Renal cortical epithelial cell (primary cell): ENCODE measurements at places on chromosomes 12 and 14. TPM values are rescaled to one million over a fixed set of nuclear protein-coding genes. Genes with fewer than 3 reads are reported as not detected.

The SLC5A8 gene
- total RNA-seq: not detected in 2 replicates

The PKP2 gene
- 9.9 and 10.7 TPM in 2 replicates for total RNA-seq

DNA sequence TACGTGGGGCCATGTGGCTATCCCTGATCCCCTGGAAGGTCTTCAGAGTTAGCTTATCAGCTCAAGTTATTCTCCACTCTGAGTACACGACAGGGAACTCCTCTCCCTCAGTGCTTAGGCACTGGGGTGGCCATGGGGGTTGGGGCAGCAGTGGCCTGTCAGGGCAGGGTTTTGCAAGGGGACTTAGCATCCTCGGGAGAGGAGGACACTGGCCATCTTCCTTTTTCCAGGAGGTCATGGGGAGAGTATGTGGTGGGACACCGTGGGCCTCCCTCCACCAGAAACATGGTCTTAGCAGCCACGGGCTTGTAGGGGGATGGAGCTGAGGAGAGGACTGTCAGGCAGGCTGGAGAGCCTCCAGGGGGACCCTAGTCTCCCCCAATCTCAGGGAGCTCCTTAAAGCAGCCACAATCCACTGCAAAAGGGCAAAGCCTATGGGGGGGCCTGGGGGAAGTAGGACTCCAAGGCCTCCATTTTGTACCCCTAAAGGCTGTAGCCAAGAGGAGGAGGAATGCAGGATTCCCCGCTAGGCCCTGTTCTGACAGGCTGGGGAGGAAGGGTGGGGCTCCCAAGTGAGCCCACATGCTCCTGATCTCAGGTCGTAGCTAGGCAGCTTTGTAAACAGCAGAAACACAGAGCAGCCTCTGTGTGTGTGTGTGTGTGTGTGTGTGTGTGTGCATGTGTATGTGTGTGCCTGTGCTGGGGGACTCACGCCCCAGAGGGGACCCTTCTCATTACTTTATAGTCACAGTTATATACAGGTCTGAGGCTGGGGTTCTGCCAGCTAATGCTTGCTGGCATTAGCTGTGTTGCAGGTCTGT, 36.6 kb downstream of the KRT80 start:
- peak; percentile 32 for DNase-seq

GRCh38 chr14:64891839-64892375, 12.2 kb upstream of the SPTB start:
- DNase-seq: peak; percentile 76

DNA sequence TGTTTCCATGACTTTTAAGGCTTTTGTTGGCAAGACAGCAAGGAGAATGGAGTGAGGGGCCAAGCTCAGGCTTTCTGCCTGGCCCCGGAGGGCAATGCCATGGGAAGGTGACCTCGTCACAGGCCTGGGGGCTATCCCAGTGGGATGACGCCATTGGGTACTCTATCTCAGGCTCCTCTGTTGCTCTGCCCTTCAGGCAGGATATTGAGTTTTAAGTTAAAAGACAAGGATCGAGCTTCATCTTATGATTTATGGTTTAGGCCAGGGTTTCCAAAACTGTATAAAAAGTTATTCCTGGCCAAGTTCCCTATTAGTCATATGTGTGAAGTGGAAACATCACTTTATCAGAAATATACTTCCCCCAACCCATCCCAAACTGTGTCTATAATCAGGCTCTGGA, 127.7 kb downstream of the ZFP36L1 start:
- no peak for DNase-seq
